ENCODE measurements at places on chromosomes 7 and 10.
A peak's percentile ranks its signal among the peaks of the same experiment; 100 is the strongest.

DNA sequence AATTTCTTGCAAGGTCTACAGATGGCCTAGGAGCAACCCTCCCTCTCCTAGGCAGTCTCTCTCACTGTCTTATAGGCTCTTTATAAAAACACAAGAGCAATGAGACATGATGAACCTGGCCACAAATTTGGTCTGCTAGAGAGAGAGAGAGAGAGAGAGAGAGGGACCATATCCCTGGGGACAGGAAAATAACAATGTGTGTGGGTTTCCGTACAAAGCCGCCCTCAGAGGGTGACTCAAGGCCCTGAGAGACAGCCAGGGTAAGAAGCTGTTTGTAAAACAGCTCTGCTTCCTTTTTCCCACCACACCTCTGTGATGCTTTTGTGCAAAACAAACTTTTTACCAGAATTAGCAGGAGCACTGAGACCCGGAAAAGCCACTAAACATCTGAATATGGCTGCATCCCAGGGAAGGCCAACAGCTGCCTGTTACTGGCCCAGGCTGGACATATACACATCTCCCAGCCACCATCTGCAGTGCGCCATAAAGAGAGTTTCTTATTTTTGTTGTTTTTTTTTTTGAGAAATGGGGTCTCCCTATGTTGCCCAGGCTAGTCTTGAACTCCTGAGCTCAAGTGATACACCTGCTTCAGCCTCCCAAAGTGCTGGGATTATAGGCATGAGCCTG lies 18.4 kb downstream of the GIMAP5 start:
- no peak for DNase-seq

DNA sequence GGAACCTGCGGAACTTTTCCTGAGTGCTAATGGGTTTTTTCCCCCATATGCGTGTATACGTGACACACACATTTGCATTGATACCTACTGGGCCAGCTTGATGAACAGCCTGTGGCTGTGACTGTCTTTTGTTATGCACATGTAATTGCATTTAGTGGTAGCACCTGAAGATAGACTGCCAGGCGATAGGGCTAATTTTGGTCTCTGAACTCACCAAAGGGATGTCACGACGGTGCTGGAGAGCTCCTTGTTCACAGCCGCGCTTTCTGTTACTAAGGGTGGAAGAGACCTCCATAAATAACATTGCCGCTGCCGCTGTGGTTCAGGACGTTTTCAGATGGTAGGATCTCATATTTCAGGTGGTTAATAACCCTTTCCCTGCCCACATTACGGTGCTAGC lies 133.2 kb downstream of the CAMK1D start:
- no peak for DNase-seq

GRCh38 chr7:27178366-27178765 lies 4.2 kb upstream of the HOXA10 start:
- peak; percentile 74 for DNase-seq

- no peak for DNase-seq
Observed at GRCh38 chr10:113138937-113139585, 189.0 kb downstream of the TCF7L2 start.

DNA sequence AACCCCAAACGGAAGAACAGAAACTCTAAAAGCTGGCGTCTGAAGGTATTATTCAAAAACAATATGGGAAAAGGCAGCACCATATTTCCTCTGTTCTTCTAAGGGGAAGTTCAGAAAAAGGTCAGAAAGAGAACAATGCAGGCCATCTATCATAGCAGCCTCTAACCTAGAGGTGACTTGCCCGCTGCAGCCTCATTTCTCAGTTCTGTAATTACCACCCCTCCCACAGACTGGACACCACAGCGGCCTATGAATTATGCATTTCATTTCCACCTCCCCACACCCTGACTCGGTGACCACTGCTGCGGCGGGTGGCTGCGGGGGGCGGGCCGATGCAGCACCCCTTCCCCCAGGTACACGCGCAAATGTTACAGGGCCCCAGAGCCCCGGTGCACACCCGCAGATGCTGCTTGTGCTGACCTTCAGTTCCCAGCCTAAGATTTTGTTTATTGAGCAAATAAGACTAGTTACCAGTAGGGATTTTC lies 125.5 kb downstream of the CLEC2L start:
- no peak for DNase-seq

DNA sequence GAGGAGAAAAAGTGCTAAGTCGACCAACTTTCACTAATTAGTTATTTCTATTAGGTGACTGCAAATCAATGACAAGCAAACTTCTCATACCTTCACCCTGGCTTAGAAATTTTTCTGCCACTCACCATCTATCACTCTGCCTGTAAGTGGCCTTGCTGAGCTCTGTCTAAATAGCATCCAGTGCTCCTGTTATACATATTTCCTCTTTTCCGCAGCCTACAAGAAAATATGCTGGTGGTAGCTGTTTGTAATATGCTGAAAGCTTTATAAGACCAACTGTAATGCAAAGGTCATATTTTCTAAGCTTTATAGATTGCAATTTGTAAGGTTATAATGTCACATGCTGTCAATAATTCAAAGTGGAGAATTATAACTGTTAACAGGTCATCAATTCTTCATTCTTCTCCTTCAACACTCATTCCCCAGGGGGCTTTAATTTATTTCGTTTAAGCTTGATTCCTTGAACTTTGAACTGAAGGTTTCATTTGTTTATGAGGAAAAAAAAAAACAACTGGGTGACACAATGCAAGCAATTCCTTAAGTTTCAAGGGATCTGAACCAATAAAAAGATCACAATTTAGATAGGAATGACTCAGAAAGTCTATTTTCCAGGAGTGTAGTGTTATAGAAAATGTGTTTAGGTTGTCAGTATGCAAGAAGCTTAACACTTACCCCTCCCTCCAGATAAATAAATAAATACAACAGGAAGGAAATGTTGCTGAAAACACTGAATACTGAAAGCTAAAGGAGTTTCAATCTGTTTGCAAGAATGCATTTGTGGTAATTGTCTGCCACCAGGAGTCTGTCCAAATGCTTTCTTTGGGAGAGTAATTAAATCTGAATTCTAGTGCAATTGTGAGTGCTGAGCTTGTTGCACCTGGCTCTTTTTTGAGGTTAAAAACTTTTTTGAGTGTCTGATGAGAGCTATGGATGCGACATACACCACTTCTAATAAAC lies 183.7 kb downstream of the SORCS1 start:
- no peak for DNase-seq

GRCh38 chr7:125423458-125424155 lies 494.0 kb upstream of the POT1 start:
- DNase-seq, result no peak

GRCh38 chr7:159130820-159131219 lies 13.8 kb downstream of the VIPR2 start:
- no peak for DNase-seq

- no peak for DNase-seq
Observed at GRCh38 chr7:138661069-138661635, 40.0 kb downstream of the SVOPL start.

DNA sequence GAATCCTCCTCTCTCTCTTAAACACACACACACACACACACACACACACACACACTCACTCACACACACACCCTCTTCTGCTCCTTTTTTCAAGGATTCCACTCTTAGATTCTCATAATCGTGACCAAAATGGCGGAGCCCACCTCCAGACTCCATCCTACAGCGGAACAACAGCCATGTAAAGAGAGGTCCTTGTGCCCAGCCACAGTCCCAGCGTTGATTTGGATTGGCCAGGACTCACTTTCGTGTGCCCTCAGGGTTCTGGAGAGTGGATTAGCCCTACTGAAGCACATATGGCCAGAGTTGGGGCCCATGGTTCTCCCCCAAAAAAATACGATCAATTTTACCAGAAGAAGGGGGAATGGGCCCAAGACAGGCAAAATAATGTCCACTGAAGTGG lies 90.2 kb upstream of the SMNDC1 start:
- no peak for DNase-seq
